Esophagus (tissue), 2 donors: ENCODE measurements at places on chromosomes 13 and 19. TPM values are rescaled to one million over a fixed set of nuclear protein-coding genes. Genes with fewer than 3 reads are reported as not detected.

Gene SUPT5H
- 90.2 TPM for polyA plus RNA-seq

Gene ZNF208
- polyA plus RNA-seq = 0.29 TPM

Gene STAP2
- polyA plus RNA-seq = 126 TPM

Gene SIGLEC11
- polyA plus RNA-seq = 0.11 TPM

Gene TRPC4
- polyA plus RNA-seq = 0.06 TPM

Gene RASL11A
- polyA plus RNA-seq = 20.5 TPM

Gene KASH5
- not detected for polyA plus RNA-seq

Gene NLRP5
- polyA plus RNA-seq = not detected

Gene ZNF441
- 1.6 TPM for polyA plus RNA-seq

Gene JSRP1
- polyA plus RNA-seq = 0.20 TPM

Gene RNF225
- 1.6 TPM for polyA plus RNA-seq

Gene CFAP97D2
- not detected for polyA plus RNA-seq

Gene ELL
- 9.1 TPM for polyA plus RNA-seq

Gene IL12RB1
- 0.51 TPM for polyA plus RNA-seq

Gene LGALS14
- not detected for polyA plus RNA-seq

Gene VRK3
- 12.5 TPM for polyA plus RNA-seq

Gene NOSIP
- 61.8 TPM for polyA plus RNA-seq

Gene PCDH9
- polyA plus RNA-seq = 0.14 TPM

Gene IGSF23
- polyA plus RNA-seq = not detected

Gene UQCR11
- polyA plus RNA-seq = 70.5 TPM

Gene KLF16
- polyA plus RNA-seq = 9.3 TPM

Gene C19orf67
- polyA plus RNA-seq = not detected

Gene ZNF541
- 0.06 TPM for polyA plus RNA-seq

Gene CEACAM21
- polyA plus RNA-seq = 0.24 TPM

Gene TGFBR3L
- not detected for polyA plus RNA-seq

Gene PLK5
- 0.53 TPM for polyA plus RNA-seq
